Inflammatory macrophage treated with lipopolysaccharide for 1 hour (primary cell): ENCODE measurements at places on chromosomes 5 and 9.

GRCh38 chr5:159441441-159441840, 111.2 kb upstream of the IL12B start:
- no peak for DNase-seq

DNA sequence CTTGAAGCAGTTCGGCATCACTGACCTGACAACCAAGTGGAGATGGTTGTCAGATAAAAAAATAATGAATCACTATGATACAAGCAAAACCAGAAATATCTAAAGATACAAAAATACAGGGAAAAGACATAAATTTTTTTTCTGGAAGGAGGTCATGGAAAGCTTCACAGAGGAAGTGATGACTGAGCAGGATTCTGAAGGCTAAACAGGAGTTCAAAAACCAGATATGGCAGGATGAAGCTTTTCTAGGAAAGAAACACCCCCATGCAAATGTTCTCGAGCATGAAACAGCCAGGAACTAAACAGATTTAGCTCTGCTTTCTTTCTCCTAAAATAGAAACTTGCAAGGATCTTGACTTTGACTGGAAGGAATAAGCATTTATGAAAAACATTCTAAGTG, 60.7 kb upstream of the IFNE start:
- no peak for DNase-seq

DNA sequence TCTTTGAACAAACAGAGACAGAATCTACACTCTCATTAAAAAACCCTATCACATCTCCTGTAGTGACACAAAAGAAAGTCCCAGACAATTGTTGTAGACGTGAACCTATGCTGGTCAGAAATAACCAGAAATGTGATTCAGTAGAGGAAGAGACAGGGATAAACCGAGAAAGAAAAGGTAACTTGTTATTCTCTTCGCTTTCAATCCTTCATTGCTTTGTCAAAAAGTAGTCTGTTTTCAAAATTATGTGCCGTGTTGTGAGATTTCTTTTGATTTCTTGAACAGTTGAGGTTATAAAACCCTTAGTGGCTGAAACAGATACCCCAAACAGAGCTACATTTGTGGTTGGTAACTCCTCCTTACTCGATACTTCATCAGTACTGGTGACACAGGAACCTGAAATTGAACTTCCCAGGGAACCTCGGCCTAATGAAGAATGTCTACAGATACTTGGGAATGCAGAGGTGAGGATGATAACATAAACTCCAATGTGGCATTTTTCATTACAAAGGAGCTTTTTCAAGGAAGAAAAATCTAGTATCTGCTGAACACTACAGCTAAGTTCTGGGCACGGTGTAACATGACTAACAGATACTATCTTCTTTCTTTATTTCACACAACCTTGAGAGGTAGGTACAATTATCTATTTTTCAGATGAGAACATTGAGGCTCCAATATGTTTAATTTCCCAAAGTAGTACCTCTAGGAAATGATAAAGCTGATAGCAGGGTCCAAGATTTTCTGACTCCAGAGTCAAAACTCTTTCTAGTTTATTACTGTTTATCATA, 14.3 kb downstream of the HMGCR start:
- DNase-seq, result no peak

DNA sequence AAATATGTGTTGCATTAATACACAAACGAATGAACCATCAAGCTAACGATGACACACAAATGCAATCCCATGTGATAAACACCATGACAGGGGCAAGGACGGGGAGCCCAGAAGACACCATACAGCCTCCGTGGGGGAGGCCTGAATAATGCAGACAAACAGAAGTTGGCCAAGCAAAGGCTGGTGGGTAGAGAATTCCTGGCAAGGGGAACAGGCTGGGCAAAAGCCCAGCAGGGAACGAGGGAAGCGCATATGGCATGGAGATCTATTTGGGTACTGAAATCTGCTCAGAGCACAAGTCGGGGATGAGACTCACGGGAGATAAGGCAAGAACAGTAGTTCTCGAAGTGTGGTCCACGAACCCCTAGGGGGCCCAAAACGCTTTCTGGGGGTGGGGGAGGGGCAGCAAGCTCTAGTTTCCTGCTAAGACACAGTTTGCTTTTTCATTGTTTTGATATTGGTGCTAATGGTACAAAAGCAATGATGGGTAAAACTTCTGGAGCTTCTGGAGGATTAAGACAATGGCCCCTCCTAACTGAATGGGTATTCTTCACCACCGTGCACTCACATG, 42.9 kb upstream of the FBXW11 start:
- no peak for DNase-seq

DNA sequence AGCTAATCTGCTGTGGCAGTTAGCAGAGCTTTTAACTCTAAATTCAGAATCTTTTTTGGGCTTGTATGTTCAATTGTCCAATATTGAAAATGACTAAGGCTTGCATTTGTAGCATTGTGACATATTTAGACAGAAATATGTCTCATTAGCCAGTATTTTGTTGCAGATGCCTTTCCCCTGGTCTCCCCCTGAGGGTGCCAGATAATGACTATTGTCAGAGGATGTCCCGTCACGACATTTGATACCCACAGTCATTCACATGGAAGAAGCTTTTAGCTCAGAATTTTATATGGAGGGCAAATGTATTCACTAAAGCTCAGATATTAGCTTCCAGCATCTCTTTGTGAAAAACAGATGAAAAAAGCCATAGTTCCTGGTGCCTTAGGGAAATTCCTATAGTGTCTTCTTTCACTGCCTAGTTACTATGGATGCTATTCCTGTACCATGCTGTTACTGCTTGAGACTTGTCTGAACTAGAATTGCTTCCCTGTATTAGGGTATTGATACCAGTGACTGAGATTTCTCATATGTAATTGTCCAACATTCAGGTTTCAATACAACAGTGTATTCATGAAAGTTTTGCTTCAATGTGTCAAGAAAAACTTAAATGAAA, 96.2 kb downstream of the CCDC192 start:
- DNase-seq, result no peak

- DNase-seq, result peak; percentile 72
Measured at GRCh38 chr9:89522261-89522958, 24.5 kb upstream of the SEMA4D start.

DNA sequence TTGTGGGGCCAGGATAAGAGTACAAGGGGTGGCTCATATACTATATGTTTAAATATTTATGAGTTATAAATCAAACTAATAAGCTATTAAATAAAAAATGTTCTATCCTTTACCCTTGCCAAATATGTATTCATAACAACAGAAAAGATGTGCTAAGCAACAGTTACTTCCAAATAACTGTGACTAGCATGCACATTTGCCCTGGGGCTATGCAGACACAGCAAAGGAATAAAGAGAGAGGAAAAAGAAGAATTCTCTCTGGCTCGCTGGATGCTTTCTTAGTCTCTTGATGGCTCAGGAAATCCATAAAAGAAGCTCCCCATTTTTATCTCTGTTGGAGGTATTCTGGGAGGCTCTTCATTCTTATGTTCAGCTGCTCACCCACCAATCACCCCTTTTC, 182.4 kb upstream of the ATP10B start:
- DNase-seq, result no peak

GRCh38 chr5:124812771-124813358, 66.4 kb upstream of the ZNF608 start:
- DNase-seq, result no peak

- peak; percentile 22 for DNase-seq
Measured at GRCh38 chr5:60945813-60946187, 795 bp downstream of the NDUFAF2 start.

DNA sequence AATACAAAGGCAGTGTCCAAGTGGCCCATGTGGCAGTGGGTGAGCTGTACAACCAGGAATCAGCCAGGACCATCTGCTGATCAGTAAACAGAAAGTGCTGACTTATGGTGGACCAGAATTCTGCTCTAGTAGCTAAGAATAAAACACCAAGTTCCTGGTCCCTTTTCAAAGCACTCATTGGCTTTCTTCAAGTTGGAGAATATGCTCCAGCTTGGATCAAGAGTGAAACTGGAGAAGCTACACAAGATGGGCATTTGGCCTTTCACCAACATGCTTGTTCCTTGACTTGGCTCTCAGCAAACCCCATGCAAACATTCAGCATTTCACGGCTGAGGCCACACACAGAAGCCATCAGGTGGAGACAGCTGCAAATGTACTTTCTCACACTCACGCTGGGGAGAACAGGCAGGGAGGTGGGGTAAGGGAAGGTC, 32.1 kb downstream of the MARCHF3 start:
- DNase-seq, result no peak

DNA sequence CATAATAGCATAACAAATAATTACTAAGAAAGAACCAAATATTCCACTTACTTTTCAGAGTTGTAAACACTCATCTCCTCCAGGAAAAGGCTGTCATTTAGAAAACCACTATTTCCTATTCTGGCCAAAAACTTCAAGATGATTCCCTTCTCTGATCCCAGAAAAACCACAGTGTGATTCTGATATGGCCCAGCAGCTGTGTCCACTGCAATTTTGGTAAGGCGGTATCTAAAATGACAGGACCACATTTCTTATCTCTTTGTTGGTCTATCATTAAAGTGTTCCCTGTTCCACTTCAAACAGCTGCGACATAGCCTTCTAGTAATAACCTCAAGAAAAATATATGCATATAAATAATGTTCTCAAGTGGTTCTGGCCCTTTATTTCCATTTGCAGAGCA, 96.1 kb downstream of the SEMA6A start:
- DNase-seq, result no peak

DNA sequence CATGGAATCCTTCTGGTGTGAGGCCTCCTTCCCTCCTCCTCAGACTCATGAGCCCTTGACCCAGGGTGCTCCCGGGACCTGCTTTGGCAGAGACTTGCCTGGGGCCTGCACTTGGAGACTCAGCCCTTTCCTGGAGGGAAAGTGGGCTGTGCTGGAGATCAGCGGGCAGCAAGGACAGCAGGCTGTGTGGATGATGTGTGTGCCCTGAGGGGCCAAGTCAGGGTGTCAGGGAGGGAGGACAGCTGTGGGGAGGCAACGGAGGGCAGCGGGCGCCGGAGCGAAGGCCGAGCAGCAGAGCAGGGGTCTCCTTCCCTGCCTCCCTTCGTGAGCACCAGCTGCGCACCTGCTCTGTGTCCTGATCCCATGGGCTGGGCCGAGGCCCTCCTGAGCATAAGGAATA, 6.1 kb upstream of the CSF2 start:
- DNase-seq, result no peak

GRCh38 chr5:180633283-180634177, 15.9 kb downstream of the FLT4 start:
- no peak for DNase-seq

- DNase-seq, result peak; percentile 6
Measured at GRCh38 chr5:14173377-14174229, 30.5 kb downstream of the TRIO start.

DNA sequence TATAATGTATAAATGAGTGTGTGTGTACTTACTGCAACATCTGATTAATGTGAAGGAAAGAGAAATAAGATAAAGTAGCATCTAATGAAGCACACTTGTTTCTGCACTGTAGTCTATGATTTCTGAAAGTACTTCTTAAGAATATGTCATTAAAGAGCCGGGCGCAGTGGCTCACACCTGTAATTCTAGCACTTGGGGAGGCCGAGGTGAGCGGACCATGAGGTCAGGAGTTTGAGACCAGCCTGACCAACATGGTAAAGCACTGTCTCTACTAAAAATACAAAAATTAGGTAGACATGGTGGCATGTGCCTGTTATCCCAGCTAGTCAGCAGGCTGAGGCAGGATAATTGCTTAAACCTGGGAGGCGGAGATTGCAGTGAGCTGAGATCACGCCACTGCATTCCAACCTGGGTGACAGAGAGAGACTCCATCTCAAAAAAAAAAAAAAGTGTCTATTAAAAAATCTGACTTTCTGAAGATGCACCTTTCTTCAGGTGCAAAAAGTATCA, 556.9 kb downstream of the PTPRD start:
- no peak for DNase-seq
